ENCODE measurements at places on chromosomes 16 and 17.
A peak's percentile ranks its signal among the peaks of the same experiment; 100 is the strongest.

DNA sequence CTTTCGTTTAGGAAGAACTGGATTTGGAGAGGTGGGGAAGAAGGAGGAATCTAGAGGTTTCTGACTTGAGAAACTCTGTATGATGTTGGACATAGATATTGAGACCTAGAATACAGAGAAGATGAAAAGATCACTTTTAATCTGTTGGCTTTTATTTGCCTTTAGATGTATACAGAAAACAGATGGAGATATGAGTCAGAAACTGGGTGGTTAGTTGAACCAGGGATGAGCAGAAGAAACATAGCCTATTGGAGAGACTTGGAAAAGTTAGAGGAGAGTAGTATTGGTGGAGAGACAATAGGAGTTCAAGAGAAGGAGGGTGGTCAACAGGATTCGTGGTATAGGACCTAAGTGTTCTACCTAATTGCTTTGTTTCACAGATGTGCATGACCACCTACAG is 5.1 kb downstream of the PHAF1 start:
- no peak for DNase-seq

DNA sequence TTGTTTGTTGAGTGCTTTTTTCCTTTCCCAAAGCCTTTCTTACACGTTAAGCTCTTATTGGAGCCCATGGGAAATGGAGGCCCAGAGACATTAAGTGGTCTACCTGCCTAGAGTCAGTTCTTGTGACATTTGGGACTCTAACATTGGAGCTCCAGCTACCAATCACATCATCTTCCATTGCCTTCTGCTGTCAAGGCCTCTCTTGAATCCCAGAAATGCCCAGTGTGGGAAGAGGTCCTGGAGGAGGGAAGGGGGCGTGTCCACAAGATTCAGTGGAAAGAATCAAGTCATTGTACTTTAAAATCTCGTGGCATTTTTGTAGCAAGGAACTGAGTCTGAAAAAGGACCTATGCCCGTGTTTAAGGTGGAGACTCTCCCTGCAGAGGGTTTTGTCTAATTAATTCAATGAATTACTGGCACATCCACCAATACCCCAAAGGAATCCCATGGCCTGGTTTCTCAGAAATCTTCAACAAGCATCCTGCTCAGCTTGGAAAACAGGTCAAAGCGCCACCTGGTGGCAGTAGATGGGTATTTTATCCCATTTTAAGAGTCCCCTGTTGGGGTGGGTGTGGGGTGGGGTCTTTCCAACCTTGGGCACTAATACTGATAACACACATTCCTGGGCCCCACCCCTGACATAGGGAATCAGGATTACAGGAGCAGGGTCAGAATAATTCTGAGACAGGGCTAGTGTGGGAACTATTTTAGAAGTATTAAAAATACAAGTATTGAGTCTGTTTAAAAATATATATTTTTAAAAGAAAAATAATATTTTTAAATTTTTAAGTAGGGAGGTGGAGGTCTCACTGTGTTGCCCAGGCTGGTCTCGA is 24.6 kb downstream of the GPT2 start:
- peak; percentile 90 for DNase-seq

GRCh38 chr16:35557731-35558130 is 2098.3 kb downstream of the TP53TG3F start:
- no peak for DNase-seq

DNA sequence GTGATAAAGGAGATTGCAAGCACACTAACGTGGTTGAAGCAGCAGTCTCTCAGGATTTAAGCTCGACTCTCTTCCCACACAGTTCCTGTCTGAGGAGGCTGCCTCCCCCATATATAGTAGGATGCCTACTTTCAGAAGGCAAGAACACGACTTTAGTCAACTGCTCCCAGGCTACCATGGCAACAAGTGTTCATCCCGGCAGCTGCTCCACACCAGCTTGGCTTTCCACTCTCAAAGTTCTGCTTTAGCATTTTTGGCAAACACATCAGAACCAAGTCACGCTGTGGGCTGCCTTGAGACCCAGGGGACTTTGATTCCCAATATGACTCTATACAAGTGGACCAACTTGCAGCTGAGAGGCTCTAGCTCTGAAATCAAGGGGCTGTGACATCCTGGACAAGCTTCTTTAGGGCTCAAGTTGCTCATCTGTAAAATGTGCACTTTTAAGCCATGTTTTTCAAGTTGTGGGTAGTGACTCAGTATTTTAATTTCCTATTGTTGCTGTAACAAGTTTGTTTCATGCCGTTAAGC is 16.5 kb downstream of the ZP2 start:
- DNase-seq, result no peak

- DNase-seq, result peak; percentile 75
These were observed at the start of gene GAS2L2 for GRCh38 chr17:35752945-35753764. Gene GAS2L2 (minus strand): TSS chr17:35753239. CDS start chr17:35752850, 389 bp downstream.

DNA sequence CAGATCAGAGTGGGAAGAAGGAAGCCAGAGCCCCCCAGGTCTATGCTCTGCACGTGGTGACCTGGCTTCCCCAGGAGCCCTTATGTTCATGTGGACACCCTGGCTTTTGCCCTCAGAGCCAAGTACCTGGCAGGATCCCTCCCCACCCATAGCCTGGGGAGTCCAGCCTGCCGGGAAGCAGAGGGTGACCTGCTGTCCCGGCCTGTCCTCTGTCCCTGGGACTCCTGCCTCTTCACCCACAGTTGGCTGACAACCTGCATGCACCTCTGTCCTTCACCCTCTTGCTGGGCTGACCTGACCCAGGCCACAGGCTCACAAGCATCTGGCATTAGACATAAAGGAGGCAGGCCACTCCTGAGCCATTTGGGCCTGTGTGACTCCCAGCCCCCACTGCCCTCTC is 60.2 kb downstream of the SMPD3 start:
- no peak for DNase-seq

- DNase-seq, result peak; percentile 83
These were observed 158.3 kb upstream of the NOL11 start for GRCh38 chr17:67559381-67559966.

- DNase-seq, result no peak
These were observed 26.4 kb upstream of the SPNS2 start for GRCh38 chr17:4472286-4472685.

DNA sequence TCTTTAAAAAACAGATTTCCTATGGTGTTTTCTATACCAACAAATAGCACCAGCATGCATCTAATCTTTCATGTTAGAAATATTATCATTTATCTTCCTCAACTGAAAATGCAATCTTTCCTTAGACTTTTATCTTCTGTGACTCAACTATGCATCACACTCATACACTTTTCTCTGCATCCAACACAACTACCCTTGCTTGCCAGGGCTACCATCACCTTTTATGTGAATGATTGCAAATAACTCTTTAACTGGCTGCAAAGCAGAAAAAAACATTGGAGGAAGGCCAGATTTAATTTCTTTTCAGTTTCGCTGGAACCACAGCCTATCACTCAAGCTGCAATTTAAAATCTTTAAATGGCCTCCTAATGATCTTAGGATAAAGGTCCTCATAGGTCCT is 212.9 kb downstream of the CDH8 start:
- no peak for DNase-seq

DNA sequence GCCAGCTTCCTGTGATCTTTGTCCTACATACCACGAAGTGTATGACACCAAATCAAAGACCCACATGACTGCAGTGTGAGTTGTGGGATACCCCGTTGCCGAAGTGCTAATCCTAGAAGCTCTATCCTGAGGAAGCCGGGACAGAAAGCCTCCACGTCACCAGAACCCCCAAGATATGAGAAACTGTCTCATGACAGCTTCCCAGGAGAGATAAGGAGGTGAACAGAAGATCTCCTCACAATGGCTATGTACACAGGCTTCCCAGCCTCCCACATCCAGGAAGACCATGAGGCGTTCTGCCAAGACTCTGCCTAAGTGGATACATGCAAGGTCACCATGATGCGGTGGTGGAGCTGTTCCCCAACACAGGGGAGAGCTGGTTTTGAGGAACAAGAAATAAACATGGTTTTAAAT is 37.1 kb downstream of the TRIM25 start:
- DNase-seq, result no peak
